Pancreas (tissue), 10 donors: ENCODE measurements at places on chromosomes 4 and X. TPM values are rescaled to one million over a fixed set of nuclear protein-coding genes. Genes with fewer than 3 reads are reported as not detected.
A peak's percentile ranks its signal among the peaks of the same experiment; 100 is the strongest.

DNA sequence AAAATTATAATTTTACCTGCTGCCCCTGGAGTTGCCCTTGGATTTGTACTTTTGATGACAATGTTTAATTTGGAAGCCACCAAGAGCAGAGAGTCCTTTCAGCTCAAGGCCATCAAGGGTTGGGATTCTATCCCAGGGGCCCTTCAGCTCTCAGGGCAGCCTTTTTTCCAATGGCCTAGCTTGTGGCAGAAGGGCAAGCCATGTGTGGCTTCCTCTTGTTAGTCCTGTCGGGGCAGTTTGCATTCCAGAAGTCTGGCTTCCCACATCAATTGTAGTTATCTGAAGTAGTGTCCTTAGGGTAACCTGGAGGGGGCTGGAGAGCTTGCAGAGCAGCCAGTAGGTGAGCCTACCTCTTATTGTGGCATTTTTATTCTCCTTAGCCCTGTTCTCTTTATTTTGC lies 569.4 kb downstream of the TRAM1L1 start:
- no peak for DNase-seq

DNA sequence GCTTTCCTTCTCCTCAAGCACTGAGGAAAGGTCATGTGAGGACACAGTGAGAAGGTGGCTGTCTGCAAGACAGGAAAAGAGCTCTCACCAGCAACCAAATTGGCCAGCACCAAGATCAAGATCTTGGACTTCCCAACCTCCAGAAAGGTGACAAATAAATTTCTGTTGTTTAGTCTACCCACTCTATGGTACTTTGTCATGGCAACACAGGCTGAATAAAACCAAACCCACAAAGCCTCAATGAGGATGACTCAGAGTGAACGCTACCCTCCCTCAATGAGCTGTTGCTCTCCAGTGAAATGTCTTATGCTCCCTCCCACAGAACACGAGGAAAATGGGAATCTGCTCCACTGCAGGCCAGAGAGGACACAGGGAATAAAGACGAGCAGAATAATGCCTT lies 244.1 kb downstream of the RAB28 start:
- DNase-seq = no peak

- no peak for DNase-seq
Observed at GRCh38 chr4:185651851-185652250, 116.5 kb upstream of the PDLIM3 start.

GRCh38 chr4:40648742-40649281 lies 19.1 kb upstream of the RBM47 start:
- no peak for DNase-seq

DNA sequence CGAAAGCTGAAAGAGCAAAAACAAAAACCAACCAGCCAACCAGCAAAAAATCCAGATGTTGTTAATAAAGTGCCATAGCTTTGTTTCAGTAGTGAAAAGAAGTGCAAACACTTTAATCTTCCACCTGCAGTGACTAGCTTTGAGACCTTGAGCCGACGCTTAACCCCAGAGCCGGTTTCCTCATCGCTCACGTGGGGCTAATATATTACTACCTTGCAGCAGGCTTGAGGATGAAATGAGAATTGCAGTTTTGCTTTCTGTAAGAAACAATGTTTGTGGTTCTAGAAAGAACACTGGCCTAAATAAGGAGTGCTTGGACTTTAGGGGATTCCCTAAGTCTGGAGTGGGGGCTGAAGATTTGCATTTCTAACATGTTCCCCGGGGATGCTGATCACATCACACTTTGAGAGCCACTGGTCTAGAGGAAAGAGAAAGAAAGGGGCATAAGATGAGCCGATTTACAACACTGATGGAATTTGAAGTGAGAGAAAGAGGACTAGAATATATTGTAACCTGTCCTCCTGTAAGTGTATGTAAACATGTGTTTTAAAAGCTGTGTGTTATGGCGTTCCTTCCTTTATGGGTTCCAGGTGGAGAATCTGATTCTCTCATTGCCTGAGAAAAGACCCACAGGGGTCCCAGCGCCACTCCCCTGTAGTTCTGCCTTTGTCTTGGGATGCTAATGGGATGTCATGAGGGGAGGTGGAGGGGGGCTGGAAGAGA lies 1.4 kb downstream of the FGF2 start:
- DNase-seq = no peak

DNA sequence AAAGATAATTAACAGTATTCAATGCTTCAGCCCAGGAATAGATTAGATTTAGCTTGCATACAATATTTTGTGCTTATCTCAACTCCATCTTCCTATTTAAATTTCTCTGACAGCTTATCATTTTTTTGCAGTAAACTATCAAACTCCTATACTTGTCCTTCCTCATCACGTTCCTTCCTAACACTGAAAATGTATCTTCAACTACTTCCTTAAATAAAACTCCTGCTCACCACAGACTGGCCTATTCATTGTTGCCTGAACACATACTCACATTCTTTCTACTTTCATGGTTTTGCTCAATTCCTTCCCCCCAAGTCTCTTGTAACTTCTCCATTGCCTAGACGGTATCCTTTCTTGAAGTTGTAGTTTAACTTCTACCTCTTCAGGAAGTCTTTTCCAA lies 28.5 kb upstream of the PTPN13 start:
- DNase-seq = no peak

GRCh38 chr4:173333658-173334084 lies 487 bp downstream of the HMGB2 start:
- DNase-seq = peak; percentile 68

DNA sequence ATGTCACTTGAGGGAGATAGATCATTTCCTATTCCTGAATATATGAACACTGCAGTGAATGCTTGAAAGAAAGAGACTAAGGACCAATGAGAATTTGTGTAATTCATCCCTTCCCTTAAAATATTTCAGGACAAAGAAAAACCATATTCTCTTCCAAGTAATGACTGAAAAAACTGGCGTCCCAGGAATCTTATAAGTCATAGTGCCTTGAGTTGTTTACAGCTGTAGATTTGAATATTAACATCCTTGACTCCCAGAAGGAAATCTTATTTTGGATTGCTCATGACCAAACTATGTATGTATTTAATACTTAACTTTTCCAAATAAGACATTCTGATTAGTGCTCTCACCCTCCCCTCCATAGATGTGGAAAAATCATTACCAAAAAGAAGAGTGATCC lies 55.5 kb downstream of the CLDN22 start:
- no peak for DNase-seq

DNA sequence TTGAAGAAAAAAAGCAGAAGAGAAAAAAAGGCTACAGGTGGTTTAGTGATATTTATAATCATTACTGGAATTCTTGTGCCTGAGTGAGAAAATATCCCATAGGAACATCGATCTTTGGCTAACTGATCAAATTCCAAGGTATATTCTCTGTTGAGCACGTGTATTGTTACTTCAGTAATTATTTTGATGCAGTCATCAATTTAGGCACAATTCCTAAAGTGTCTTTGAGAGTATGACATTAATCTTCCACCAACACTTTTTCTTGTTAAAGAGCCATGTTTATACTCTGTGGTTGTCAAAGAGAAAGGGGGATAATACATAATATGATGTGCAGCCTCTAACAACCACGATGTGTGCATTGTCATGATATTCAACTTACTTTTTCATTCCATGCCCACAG lies 151.1 kb downstream of the TSPAN5 start:
- DNase-seq = no peak

DNA sequence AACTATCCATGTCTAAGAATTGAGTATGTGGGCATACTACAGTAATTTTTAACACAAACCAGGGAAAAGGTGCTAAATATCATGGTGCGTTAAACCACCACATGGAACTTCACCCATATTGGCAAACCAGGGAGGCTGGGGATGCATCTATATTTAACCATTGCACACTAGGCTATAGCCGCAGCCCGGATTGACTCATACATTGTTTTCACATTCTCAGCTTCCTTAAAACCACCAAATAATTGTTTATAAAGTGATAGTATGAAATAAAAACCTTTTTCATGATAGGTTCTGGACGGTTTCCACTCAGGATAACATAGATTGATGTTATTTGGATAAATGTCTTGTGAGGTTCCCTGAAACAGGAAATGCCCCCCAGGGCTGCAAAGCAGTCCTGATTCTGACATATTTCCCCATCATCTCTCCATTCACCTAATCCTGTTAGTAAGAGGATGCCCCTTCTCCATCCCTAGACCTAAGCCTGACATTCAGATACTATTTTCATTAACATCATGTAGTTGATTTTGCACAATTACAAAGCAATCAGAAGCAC lies 7.9 kb downstream of the COL25A1 start:
- DNase-seq = no peak

GRCh38 chr4:88341227-88342192 lies 37.1 kb upstream of the HERC6 start:
- DNase-seq = no peak

DNA sequence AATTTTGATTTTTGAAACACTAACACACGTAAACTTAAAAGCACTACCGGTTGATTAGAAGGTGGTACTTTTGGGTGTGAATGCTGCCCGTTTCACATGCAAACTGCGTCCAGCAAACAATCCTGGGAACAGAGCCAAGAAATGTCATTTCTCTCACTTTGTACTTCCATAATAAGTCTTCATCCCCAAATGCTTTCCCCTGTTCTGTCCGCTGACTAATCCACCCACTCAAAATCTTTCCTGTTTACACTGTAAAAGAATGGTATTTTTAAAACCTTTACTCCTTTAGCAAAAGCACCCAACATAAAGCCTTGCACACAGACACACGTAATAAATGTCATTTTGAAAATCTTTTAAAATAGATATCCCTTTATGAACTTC lies 39.1 kb upstream of the PDLIM5 start:
- no peak for DNase-seq

GRCh38 chr4:142354794-142355420 lies 491.2 kb downstream of the INPP4B start:
- no peak for DNase-seq

- DNase-seq = no peak
Observed at GRCh38 chr4:11537846-11538245, 109.2 kb upstream of the HS3ST1 start.

DNA sequence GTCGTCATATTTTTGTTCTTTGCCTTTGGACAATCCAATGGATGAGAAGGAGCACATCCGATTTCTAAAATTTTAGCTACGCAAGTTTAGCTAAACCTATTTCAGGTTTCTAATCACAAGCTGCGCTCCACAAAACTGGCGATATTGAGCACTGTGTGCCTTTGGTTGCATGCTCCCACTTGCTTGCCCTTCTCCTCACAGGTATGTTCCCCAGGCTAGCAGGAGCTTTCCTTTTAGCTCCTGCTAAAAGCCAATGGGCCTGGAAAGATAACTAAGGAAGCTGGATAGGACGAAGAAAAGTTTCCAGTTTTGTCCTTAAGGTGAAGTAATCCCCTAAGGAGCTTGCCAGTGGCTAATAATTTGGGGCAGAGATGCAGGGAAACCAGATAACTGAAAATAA lies 975.2 kb downstream of the FSTL5 start:
- no peak for DNase-seq

DNA sequence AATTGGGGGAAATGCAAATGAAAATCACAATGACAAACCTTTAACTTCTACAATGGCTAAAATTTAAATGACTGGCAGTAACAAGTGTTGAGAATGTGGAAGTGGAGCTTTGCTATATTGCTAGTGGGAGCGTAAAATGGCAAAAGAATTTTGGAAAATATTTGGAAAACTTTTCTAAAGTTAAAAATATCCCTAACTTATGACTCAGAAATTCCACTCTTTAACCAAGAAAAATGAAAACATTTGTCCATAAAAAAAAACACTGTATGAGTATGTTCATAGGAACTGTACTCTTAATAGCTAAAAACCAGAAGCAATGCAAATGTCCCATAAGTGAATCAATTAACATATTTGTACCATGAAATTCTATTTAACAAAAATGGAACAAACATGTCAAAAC lies 3.6 kb downstream of the TBCK start:
- no peak for DNase-seq

The SPARCL1 gene
- 19.6 TPM for total RNA-seq

The GPR50 gene
- total RNA-seq = not detected

The HOPX gene
- 9.9 TPM for total RNA-seq

The MOSPD2 gene
- 8.3 TPM for total RNA-seq

The UNC5C gene
- total RNA-seq = 0.84 TPM

The GSX2 gene
- not detected for total RNA-seq

The MAB21L2 gene
- total RNA-seq = not detected
